Stimulated activated CD8-positive, alpha-beta memory T cell treated with anti-CD3 and anti-CD28 coated beads, Interleukin-7, amount 100 ng/mL, for 1 hour (primary cell): ENCODE measurements at places on chromosomes 11 and 22.

DNA sequence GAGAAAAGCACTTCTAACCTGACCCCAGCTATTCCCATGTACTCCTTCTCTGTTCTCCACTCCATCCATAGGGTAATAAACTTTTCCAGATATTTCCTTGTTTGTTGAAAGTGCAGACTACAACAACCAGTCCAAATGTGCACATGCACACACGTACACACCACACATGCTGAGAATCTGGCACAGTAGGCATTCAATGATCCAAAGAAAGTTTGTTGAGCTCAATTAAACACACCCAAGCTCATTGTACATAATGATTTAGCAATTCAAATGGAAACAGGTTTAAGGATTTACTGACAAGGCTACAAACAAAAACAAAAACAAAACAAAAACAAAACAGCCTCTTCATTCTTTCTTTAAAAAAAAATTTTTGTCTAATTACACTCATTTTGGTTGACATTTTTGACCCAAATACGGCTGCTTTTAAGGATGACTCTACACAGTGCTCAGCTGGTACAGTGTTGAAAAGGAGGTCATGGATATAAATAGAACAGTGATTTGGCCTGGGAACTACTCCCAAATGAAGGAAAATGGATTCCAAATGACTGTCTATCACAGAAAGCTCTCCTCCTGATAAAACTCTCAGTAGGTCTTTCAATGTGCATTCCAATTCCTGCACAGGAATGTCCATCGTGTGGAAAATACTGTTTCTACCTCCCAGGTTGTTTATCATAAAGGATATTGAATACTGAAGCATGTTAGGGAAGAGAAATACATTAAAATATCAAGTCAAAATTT is 232.2 kb downstream of the GUCY1A2 start:
- DNase-seq = no peak

GRCh38 chr22:26679003-26679629 is 21.7 kb downstream of the MIAT start:
- peak; percentile 42 for DNase-seq

GRCh38 chr11:104338186-104338585 is 174.2 kb upstream of the PDGFD start:
- no peak for DNase-seq

DNA sequence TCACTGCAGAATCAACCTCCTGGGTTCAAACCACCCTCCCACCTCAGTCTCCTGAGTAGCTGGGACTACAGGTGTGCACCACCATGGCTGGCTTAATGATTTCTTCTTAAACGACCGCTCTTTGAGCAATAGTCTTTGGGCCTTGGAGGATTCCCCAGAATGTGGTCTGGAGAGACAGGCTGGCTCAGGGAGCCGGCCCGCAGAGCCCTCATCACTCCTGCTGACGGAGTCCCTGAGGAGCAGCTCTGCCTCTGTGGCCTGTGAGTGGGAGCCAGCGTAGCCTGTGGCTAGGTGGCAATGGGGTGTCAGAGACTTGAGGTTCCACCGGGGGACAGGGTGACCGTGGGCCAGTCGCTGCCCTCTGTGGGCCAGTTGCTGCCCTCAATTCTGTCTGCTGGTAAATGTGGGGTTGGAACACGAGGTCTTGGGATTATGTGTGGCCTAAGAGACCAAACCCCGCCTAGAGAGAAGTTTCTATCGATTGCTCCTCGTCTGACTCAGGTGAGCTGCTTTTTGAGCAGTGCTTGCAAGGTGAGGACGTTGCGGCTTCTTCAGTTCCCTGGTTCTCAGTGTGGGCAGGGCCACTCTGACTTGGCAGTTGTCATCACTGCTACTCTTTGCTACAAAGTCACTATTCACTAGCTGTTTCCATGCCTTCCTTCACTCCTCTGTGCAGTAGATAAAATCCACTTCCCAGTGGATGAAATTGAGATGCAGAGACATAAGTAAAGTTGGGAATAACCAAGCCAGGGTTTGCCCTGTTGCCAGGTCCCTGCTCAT is 124.8 kb upstream of the NECTIN1 start:
- DNase-seq = no peak

DNA sequence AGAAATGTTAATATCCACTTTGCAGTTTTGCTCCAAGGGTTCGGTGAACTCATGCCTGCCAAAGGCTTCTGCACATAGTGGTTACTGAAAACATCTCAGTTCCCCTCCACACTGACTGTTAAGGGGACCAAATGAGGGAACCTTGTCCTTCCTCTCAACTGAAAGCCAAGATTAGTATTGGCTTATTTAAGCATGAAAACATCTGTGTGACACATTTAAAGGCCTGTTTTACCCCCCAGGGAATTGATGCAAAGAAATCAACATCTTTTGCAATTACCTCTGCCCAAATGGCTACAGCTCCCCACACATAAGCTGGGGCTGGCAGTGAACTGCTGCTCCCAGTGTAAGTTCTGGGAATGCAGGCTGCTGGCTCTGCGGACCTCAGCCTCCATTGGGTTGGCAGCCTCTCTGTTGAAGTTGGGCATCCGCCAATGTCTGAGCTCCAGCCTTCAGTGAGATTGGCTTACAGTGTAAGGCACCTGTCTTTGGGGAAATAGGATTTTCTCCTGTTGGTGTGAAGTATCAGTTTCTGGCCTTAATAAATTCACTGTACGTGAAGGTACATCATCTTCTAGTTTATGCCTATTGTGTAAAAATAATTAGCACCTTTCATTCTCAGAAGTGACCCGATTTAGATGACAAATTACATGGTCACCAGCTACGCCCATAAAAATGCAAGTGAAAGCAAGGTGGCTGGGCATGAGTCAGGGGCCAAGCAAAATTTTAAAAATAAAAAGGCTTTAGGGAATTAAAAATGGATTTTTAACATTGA is 213.4 kb upstream of the SYN3 start:
- DNase-seq = no peak

DNA sequence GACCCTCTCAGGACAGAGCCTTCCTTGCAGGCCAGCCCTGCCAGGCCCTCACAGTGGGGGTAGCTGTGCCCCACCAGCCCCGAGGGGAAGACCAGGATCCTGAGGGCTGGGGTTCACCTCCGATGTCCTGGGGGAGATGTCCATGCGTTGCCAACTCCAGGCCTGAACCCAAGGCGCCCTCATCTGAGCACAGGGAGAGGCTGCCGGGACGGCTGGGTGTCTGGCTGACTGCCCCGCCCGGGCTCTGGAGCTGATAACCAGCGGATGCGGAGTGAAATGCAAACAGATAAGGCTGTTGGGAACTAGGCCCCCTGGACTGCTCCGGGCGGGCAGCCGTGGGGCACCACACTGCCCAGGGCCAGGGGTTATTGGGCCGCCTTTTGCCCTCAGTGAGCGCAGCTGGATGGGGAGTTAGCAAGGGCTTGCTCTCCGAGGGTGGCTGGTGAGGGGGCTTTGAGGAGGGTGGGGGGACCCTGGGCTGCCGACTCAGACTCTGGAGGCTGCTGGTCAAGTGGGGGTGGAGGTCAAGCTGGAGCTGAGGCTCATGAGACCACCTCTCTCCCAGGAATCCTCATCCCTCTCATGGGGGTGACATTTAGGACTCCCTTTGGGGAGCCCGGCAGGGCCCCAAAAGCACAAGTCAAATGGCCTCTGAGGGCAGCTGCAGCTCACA is 5.6 kb upstream of the MUC6 start:
- no peak for DNase-seq

DNA sequence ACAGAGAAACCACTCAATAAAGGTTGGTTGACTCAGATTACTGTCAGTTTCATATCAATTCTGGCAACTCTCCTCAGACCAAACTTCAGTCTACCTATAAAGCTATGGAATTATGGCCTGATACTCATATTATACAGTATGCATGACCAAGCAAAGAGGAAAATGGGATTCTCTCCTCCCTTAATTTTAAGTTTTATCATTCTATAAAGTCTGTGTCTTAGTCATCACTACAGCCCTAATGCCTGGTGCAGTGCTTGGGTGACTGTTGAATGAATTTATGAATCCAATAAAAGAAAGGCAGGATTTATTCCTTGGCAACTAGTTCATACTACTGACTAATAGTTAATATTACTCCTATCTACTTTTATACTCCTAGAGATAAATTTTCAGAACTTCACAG is 37.6 kb upstream of the GRAMD1B start:
- DNase-seq = no peak

DNA sequence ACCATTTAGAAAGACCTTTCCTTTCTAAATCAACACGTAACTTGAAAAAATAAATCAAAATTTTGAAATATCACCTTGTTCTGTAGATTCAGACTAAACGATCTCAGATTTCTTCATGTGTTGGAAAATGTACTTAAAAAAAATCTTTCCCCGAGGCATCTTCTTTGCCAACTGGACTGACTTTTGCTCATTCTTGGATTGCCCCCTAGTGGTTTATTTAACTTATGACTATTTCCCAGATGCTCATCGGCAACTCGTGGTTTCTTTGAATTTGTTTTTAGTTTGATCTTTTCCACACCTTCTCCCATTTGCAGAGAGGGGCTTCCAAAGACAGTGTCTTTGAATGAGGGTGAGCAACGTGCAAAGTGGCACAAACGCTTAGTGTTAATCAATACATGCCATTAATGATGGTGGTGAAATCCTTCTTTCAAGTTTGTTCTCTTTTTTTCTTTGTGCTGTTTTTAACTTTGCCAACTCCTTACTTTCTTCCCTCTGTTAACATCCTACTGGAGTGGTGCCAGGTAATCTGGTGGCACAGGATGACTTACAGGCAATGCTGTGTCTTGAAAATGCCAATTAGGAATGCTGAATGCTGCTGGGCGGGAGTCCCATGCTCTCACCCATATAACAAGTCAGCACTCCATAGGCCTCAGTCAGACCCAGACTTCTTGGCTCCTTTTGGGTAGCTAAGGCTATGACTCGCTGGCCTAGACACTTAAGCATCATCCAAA is 18.3 kb downstream of the PRSS23 start:
- DNase-seq = no peak

DNA sequence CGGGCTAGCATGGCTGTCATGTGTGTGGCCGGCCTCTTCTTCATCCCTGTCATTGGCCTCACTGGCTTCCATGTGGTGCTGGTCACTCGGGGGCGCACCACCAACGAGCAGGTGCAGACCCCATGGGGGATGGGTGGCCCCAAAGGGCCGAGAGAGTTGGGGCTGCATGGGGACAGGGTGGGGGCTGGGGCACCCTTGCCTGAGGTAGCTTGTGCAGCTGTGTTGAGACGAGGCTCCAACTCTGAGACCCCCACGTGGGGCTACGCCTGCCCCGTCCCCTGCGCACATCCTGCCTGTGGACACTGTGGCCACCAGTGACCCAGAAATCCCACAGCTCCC is 8.5 kb downstream of the ZDHHC8 start:
- no peak for DNase-seq

- DNase-seq = peak; percentile 69
Measured at GRCh38 chr11:75204685-75205563, 35.6 kb upstream of the TPBGL start.

DNA sequence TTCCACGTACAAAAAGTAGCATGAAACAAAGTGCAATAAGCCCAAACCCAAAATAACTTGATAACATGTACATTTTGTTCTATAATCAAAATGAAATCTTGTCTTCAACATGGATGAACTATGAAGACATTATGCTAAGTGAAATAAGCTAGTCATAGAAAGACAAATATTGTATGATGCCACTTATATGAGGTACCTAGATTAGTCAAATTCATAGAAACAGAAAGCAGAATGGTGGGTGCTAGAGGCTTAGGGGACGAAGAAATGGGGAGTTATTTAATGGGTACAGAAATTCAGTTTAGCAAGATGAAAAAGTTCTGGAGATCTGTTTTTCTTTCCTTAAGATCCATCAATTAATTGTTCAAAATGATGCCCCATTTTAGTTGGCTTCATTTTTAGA is 7.5 kb downstream of the PGM2L1 start:
- no peak for DNase-seq

DNA sequence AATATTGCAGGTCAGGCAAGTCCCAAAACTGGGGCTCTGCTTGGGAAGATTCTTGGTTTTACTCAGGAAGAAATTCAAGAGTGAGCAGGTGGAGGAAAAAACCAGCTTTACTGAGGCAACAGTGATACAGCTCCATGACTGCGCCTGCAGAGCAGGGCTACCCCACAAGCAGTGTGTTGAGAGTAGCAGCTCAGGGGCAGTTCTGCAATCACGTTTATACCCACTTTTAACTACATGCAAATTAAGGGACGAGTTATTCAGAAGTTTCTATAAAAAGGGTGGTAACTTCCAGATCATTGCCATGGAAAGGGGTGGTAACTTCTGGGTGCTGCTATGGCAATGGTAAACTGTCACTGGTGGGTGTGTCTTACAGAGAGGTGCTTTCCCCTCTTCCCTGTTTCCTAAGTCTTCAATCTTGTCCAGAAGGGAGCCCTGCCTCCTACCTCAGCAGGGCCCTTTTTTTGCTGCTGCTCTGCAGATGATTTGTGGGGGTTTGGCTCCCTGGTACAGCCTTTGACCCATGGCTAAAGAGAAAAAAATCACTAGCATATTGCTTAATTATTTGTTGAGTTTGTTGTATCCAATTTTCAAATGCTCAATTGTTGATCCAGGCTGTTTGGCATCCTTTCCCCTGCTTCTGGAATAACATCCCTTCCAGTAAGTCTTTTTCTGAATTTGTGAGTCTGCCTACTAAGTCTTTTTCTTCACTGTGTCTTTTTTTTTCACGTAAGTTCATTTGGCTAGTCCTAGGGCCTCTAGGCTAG is 30.0 kb upstream of the ME3 start:
- no peak for DNase-seq

DNA sequence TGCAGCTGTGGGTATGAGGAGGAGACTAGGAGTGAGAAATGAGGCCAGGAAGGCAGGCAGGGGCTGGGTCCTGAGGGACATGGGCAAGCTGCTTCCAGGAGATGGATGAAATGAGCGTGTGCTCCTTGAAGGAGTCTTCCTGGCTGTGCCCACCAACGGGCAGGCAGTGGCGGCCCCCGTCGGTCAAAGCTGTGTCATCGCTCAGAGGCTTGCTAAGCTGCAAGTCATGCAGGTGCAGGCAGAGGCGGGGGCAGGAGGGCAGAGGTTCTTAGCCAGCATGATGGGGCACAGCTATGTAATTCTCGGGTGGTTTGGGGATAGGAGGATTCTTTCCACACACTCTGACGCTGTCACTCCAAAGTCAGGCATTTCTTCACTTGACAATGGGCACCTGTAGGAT is 12.5 kb upstream of the PEX26 start:
- DNase-seq = no peak

DNA sequence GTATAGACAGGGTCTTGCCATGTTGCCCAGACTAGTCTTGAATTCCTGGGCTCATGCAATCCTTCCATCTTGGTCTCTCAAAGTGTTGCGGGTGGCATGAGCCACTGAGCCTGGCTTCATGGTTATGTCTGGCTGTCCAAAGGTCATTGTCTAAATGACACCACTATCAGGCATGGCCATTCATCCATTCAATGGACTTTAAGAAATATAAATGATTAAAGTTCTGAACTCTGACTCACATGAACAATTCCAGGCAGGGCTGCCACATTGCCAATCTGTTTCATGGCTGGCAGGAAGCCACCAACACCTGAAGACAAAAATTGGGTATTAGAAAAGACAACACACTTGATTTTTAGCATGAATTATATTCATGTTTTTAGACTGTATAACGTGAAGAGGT is 4.1 kb downstream of the RTCB start:
- DNase-seq = no peak

- no peak for DNase-seq
Measured at GRCh38 chr11:14645985-14646900, 2.6 kb downstream of the PDE3B start.
